Cerebellum (tissue), 4 donors: ENCODE measurements at places on chromosomes 6 and 20. TPM values are rescaled to one million over a fixed set of nuclear protein-coding genes. Genes with fewer than 3 reads are reported as not detected.

GRCh38 chr20:46639587-46639986, 11.7 kb downstream of the SLC13A3 start:
- no peak for DNase-seq

- no peak for DNase-seq
These were observed 18.4 kb downstream of the SAMD3 start for GRCh38 chr6:130204322-130204721.

- DNase-seq, result no peak
These were observed 23.4 kb upstream of the VEGFA start for GRCh38 chr6:43746613-43747102.

DNA sequence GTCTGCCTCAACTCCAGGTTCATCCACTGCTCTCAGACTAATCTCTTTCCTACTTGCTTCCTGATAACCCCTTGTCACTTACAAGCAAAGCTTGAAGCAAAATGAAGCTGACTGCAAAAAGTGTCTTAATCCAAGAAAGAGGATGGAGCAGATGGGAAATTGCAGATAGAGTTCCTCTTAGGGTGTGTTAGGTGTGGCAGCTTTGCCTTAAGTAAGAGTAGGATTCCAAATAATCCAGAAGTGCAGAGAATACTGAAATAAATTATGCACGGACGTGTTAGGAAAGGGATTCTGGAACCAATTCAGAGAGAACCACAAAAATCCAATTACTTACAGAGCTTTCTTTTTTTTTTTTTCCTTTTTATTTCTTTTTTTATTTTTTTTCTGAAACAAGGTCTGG, 6.1 kb upstream of the RPL7L1 start:
- no peak for DNase-seq

- no peak for DNase-seq
These were observed 39.8 kb upstream of the TAGAP start for GRCh38 chr6:159084493-159085091.

- DNase-seq, result no peak
These were observed 959.2 kb downstream of the EPHA7 start for GRCh38 chr6:92460133-92460532.

- no peak for DNase-seq
These were observed 190.4 kb downstream of the DOK5 start for GRCh38 chr20:54665812-54666211.

DNA sequence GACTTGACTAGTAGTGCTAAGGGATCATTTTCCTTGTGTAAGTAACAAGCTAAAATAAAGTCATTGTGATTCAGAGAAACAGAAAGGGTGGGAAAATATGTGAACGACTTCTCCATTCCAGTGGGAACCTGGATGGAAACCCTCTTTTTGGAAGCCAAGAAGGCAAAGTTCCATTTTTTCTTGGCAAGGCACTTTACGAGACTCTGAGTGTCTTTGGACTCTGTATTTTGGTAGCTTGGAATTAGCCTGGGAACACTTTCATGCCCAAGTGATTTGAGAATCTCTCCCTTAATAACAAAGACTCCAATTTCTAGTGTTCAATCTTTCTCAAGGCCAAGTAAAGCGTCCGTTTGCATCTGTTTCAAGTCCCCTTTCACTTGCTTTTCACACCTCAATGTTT, 100.5 kb upstream of the SASH1 start:
- no peak for DNase-seq

DNA sequence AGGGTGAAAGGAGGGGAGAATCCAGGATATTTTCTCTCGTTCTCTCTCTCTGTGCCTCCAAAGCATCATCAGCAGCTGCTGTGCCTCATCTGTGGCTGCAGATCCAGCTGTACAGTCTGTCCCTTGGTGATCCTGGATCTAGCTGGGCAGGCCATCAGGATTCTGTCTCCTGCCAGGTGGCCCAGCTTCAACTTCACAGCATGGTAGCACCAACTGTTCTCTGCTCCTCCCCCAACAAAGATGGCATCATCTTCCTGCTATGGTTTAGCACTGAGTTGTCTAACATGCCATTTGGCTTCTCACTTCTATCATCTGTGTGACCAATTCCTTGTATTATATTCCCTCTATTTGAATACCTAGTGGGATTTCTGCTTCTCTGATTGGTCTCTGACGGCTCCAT, 28.6 kb upstream of the ARFGEF2 start:
- no peak for DNase-seq

- DNase-seq, result no peak
These were observed 1295.1 kb downstream of the EPHA7 start for GRCh38 chr6:92124200-92124651.

DNA sequence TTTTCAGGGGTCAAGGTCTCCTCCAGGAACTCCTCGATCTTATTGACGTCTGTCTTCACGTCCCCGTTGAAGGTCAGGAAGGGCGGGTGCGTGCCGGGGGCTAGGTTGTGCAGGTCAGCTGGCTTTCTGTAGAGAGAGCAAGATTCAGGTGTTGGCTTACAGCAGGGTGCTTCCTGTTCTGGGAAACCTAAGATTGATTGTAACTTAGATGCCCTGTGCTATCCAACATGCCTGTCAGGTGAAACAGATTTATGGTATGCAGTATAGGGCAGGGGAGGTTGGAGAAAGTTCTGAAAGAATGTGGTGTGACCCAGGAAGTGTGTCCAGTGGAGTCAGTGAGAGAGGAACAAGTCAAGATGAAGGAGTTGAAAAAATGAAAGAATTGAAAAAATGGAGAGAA, 66.4 kb downstream of the CLIC5 start:
- DNase-seq, result no peak

DNA sequence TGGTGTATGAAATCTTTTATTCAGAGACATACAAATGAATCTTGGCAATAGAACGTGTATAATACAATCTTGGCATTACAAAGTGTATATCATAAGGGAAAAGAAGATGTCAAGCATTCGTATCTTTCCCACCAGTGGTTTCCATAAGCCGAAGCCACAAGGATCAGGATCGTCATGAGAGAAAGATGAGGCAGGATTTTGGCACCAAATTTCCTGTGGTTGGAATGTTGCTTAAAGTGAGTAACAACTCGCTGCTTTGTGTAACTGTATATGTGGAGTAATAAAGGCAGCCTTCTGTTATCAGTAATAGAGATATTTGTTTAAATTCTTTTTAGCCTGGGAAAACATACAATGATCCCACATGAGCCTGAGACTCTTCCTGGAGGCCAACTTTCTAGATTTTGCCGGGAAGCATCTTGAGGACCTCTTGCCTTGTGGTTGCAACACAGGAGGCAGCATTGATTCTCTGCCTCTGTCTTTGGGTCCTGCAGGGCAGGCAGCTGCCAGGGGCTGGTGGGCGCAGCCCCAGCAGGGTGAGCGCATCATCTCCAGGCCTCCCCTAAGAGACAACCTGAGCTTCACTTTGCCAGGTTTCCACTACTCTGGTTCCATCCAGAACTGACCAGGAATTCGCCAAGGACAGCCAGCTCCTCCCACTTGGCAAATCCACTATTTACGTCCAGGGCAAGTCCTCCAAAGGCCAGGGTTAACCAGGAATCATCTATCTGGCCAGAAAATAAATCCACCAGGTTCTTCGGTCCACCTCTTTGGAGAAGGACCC, 230.9 kb upstream of the SULF2 start:
- DNase-seq, result no peak

DNA sequence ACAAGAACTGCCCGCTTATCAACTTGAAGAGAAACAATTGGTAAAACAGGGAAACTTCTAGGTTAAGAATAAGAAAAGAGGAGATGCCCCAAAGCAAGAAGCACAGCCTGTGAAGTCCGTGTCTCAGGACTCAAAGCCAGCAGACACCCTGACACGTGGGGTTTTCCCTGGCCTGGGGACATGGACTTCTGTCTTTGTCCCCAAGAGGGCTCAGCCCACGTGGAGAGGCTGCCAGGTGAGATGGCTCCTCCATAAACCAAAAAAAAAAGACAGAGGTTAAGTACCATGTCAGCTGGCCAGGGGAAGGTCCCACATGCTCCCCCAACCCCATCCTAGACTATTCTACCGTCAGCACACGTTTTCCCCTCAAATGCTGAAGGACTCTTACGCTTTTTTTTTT, 9.9 kb downstream of the SERPINB6 start:
- no peak for DNase-seq

GRCh38 chr20:4233520-4233919, 218.2 kb upstream of the RNF24 start:
- DNase-seq, result no peak

DNA sequence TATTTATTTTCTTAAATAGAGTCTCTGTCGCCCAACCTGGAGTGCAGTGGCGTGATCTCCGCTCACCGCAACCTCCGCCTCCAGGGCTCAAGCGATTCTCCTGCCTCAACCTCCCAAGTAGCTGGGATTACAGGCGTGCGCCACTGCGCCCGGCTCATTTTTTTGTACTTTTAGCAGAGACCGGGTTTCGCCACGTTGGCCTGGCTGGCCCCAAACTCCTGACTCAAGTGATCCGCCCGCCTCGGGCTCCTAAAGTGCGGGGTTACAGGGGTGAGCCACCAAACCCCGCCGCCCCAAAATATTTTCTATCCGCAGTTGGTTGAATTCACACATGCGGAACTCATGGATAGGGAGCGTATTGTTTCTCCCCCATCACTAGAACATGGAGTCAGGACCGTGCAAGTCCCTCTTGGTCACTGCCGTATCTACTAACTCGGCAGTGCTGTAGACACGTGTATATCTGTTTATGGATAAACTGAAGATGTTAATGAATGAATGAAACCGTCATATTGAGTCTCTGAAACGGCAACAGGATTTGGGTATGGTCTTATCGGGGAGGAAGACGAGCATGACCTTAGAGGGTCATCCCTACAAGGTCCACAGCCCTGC, 904 bp downstream of the MKKS start:
- no peak for DNase-seq

GRCh38 chr6:154236646-154237301, 119.8 kb downstream of the IPCEF1 start:
- no peak for DNase-seq

GRCh38 chr6:28206928-28207509, 18.1 kb upstream of the ZSCAN9 start:
- DNase-seq, result no peak

GRCh38 chr6:14824060-14824459, 421.8 kb upstream of the JARID2 start:
- no peak for DNase-seq

- DNase-seq, result no peak
These were observed at the start of gene PSORS1C1 for GRCh38 chr6:31114541-31114878. Gene PSORS1C1, plus strand, starts transcription at chr6:31114800. Its CDS starts 14,833 bp downstream, at chr6:31129633.

GRCh38 chr20:53226826-53227225, 254.7 kb downstream of the TSHZ2 start:
- no peak for DNase-seq

GRCh38 chr20:35279533-35280174, 1.7 kb upstream of the MMP24OS start:
- no peak for DNase-seq

Gene CST4
- total RNA-seq, result not detected

Gene PLAGL2
- 3.5 TPM for total RNA-seq

Gene BMP2
- total RNA-seq, result 11.4 TPM

Gene MAP3K5
- total RNA-seq, result 12.5 TPM

Gene NDUFAF5
- 39.2 TPM for total RNA-seq

Gene TGM3
- total RNA-seq, result 0.27 TPM

Gene DYNLT2
- 2.9 TPM for total RNA-seq

Gene SPTLC3
- total RNA-seq, result 2.4 TPM

Gene KHDC1
- total RNA-seq, result 7.2 TPM

Gene GABRR1
- 0.09 TPM for total RNA-seq

Gene HDGFL1
- not detected for total RNA-seq

Gene CAGE1
- total RNA-seq, result 0.18 TPM

Gene DOK5
- 23.6 TPM for total RNA-seq

Gene PEDS1
- total RNA-seq, result 8.6 TPM

Gene MDFI
- 51.2 TPM for total RNA-seq

Gene PEX3
- total RNA-seq, result 27.5 TPM

Gene TP53TG5
- total RNA-seq, result not detected

Gene COQ3
- 5.5 TPM for total RNA-seq
